ENCODE measurements at places on chromosomes 4 and X.

- DNase-seq, result no peak
These were observed 209.5 kb upstream of the CPEB2 start for GRCh38 chr4:14792702-14793227.

GRCh38 chr4:182113779-182114178 is 129.4 kb upstream of the TENM3 start:
- DNase-seq, result no peak

- peak; percentile 100 for DNase-seq
These were observed at the start of gene GTPBP6 for GRCh38 chrX:318739-319578. Gene GTPBP6, minus strand, starts transcription at chrX:318796. Its CDS starts 9 bp downstream, at chrX:318787.

DNA sequence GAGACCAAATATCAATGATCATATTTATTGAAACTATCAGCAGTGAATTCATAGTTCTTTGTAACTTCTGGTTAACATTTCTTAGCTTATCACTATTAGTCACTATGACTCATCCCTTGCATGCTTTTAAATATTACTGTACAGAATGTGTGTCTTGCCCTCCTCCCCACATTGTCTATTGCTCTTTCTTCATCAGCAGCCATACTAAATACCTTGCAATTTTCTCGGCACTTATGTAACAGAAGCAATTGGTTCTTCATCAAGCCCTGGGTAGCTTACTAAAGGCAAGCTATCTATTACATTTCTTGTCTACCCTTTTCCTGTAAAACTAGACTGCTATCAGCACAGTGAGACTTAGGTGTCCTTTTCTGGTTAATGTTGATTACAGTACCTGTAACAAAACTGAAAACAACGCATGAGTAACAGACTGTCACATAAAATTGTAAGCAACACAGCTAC is 8.2 kb downstream of the KLHL4 start:
- no peak for DNase-seq

GRCh38 chr4:125649452-125649851 is 334.7 kb downstream of the FAT4 start:
- no peak for DNase-seq

GRCh38 chr4:31114816-31115215 is 394.6 kb downstream of the PCDH7 start:
- no peak for DNase-seq

DNA sequence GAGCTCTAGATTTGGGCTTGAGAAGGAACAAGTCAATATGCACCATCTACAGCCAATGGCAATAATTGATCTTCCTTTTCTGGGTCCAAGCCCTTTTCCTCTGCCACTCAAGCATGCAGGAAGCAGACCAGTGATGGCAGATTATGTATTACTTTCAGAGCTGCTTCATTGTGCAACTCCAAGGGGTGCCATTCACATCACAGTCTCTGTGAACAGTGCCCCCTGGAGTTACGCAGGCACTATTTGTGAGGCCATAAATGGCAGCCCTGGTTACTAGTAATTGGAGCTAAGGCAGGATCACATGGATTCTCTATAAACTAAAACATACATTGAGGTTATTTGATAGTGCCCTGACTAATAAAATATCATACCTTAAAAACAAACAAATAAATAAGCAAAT is 313.4 kb upstream of the SLC7A11 start:
- peak; percentile 11 for DNase-seq

DNA sequence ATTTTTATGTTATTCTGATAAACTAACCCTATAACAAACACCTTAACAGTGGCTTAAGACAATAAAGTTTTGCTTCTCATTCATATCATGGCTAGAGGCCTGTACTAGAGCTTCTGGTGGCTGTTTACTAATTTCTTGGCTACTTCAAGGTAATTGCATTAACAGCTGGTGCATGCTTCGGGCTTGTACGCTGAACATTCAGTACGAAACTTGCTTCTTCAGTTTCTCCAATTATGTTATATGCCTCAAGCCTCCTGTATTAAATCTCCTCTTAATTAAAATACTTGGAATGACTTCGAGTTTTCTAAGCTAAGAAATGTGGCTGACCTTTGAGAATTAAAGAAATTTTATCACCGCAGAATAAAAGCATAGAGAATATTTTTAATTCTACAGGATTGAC is 138.9 kb upstream of the TRAM1L1 start:
- DNase-seq, result no peak

GRCh38 chr4:155305619-155306018 is 71.1 kb downstream of the MAP9 start:
- DNase-seq, result no peak

GRCh38 chrX:65576160-65576559 is 41.6 kb upstream of the LAS1L start:
- DNase-seq, result no peak

- DNase-seq, result no peak
These were observed 489.5 kb downstream of the STIM2 start for GRCh38 chr4:27350161-27350560.
